H1 (cell line): ENCODE measurements at places on chromosomes 2 and 18. TPM values are rescaled to one million over a fixed set of nuclear protein-coding genes. Genes with fewer than 3 reads are reported as not detected.

- DNase-seq = no peak
Measured at GRCh38 chr2:150586858-150587257, 99.4 kb upstream of the RND3 start.

DNA sequence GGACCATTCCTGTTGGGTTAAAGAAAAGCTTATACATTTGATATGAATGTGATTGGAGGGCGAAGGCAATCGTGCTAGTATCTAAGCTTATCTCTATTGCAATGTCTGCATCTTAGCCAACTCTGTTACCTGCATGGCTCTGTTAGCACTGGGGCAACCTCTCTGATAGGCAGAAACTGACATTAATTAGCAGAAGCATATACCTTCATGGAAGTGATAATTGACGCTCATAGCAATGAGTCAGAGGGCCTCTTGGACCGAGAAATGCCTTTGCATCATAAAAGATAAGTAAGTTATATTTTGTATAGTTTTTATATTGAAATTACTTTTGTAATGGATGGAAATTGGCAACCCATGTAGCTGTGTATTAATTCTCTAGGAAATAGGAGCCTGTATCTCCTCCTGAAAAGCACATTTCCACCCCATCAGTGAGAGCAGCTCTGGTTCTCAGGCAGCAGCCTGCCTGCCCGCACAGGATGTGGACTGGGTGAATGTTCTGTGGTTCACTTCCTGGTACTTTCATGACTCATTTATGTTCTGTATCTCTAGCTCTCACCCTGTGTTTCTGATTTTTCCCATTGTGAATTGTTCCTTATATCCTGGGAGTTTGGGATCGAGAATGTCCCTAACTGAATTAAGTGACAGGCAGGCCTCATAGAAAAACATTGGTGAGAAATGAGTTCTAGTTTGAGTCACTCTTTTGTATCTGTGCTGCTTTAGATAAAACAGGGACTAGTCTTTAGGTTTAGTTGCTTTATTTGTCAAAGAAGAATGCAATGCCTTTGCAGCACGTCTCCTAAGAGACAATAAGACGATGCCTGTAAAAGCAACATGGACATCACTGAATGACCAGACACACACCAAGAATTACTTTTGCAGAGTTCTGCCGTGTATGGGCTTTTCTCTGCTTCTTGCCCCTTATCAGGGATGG lies 344.9 kb downstream of the DCDC2C start:
- DNase-seq = no peak

- DNase-seq = no peak
Measured at GRCh38 chr18:71583252-71583651, 960.9 kb downstream of the CBLN2 start.

Gene IL1R1
- 0.34 and 0.46 TPM in 2 replicates for total RNA-seq
